Gastroesophageal sphincter (tissue), 4 donors: ENCODE measurements at places on chromosomes 16 and 17. TPM values are rescaled to one million over a fixed set of nuclear protein-coding genes. Genes with fewer than 3 reads are reported as not detected.

GRCh38 chr17:6530324-6530920 is 25.9 kb downstream of the PITPNM3 start:
- ATAC-seq = no peak

MYH1 gene
- not detected for total RNA-seq

DNA sequence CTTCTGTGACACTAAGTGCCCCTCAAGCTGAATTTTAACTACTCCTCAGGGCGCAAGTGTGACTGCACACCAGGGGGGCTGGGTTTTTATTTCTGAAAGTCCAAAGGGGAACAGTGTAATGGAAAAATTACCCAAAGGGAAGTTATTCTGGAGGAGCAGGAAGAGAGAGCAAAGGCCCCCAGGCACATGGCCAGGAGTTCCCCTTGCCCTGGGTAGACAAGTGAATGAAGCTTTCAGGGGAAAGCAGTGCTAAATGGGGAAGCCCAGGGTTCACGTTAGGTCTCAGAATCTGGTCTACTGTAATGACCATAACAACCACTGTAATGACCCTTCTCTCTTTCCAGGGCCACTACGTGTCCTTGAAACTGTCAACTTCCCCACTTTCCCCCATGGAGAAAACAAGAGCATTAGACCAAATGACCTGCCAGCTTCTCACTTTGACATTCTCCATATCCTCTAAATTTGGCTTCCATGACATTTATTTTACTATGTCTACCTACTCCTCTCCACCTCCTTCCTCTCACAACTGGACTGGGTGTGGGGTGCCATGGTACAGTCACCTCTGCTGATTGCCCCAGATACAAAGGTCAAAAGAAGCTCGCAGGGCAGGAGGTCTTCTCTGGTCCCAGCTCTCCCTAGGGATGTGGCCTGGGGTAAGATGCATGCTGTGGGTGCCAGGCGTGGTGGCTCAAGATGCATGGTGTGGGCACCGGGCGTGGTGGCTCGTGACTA is 34.1 kb upstream of the MMP2 start:
- ATAC-seq = no peak

- ATAC-seq = no peak
These were observed 16.2 kb downstream of the RDM1 start for GRCh38 chr17:35914354-35914753.

DNA sequence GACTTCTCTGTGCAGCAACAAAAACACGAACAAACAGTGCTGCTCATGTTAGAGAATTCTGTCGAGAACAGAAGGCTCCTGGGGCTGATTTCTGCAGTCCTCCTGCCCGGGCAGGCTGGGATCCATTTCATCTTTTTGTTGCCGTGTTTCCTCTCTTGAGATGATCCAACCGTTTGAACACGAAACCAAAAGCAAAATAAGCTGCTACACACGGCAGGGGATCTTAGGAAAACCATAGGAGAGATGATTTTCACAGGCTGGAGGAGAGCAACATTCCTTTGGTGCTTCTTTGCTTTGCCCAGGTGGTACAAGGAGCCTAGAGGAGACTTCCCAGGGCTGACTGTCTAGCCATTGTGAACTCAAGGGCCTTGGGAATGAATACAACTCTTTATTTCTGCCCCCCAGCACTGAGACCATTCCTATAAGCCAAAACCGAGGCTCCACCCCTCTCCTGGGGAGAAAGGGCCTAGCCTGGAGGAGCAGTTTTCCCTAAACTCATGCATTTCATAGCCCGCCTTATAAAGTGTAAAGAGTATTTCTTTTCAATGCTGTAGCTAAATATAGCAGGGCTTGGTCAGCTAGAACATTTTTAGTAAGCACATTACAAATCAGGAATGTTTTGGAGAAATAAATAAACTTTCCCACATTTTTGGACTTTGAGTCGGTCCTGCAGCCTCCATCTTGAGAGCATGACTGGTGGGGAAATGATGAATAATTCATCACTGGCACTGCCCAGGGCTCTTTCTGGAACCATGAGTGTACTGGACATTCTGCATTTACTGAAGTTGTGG is 7.7 kb downstream of the FOXL1 start:
- no peak for ATAC-seq
